Epithelial cell of prostate (primary cell): ENCODE measurements at places on chromosomes 2 and 18.

DNA sequence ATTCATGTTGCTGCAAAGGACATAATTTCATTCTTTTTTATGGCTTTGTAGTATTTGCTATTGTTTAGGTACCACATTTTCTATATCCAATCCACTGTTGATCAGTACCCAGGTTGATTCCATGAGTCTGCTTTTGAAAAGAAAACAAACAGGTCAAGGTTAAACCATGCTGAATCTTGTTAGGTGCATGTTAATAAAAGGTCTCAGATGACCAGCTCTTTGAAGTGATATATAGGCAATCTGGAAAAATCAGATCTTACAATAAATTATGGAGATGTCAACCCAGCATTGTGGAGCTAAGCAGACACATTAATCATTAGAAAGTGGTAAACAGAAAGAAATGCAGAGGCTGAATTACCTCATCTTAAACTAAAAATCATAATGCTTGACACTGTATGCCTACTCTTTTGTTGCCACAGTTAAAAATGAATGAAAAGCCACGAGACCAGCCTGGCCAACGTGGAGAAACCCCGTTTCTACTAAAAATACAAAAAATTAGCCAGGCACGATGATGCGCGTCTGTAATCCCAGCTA is 246.0 kb downstream of the CTNNA2 start:
- DNase-seq: no peak

DNA sequence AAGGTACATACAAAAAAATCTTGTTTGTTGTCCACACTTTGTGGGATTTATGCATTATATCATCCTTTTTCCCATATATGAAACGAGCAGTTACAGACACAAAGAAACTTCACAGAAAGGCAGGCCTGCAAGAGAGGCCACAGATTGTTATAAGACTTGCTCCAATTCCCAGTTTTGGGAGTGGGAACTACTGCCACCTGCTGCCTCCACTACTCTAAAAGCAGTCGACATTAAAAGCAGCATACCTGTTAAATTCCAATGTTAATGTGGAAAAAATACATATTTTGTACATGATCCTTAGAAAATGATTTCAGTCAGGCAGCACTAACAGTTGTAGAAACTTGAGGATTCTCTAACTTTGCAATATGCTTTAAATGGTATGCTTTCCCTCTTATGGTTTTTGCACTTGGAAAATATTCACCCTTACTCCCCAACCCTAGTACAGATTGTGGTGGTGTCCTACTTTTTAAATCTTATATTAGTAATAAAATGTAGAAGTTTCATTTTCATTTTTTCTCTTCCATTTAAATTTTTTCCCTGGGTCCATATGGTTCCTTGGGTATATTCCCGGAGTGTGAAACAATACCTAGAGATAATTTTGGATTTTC is 37.9 kb downstream of the SLC38A11 start:
- no peak for DNase-seq

DNA sequence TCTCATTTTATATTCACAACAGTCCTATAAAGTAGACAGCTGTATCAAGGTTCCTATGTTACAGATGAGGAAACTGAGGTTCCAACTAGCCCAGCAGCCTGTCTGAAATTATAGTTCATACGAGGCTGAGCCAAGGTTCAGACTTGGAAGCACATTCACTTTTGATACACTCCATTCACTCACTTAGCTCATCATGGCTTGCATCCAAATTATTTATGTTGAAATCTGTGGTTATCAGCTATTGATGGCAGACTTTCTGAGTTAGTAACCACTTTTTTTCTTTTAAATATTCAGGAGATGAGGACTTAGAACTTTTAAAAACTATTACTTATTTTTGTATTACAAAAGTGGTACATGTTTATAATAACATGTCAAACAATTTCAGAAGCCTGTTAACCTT is 188.2 kb downstream of the MTX2 start:
- DNase-seq: no peak

DNA sequence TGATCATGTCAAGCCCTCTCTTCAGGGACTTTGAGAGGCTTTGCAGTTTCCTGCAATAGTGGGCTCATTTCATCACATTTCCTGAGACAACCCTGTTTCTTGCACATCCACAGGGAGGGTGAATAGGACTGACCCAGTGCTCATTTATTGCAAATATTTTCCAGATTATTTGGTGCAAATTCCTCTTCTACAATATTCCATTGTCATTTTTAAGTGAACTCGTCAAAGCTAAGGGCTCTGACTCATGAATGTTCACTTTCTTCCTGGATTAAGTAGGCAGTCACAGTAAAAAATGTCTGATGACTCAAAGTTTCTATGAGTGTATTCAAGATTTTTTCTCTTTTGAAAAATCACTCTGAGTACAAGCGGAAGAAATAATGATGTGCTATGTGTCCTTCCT is 225.5 kb upstream of the GALNT5 start:
- peak; percentile 56 for DNase-seq

DNA sequence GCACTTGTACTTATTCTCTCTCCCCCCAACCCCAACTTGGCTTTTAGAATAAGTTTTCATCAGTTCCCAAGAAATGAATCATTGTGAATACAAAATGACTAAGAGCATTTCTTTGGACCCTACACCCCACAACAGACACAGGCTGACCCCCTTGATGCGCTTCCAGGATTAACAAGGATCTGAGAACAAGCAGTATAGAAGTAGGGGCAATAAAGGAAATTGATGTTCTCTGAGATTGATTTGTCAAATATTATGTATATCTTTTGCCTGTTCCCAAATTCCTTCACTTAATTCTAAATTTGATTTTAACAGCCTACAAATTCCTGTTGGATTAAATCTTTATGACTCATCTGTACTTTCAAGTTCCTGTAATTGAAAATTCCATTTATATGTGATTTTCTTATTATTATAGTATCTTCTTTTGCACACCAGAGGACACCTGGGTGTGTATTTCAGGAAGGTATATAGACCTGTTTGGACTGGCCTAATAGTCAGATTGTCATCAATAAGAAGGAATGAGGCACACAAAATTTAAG is 10.2 kb upstream of the PTPN4 start:
- DNase-seq: no peak

GRCh38 chr2:174259981-174260380 is 11.6 kb upstream of the OLA1 start:
- no peak for DNase-seq

GRCh38 chr2:12363569-12363968 is 353.2 kb upstream of the TRIB2 start:
- no peak for DNase-seq

DNA sequence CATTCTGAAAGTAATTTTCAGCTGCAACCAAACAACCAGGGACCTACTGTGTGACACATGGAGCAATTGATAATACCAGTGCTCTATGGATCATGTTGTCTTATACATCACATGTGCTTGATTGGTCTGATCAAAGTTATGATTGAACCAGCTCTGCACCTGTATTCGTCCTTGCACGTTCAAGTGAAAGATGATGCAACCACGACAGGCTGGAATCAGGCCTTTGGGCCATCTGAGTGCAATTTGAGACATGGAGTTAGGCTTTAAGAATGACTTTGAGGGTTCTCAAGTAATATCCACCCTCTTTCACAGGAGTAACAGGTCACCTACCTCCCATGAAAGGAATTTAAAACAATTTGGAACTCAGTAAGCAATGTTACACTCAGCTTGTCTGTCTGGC is 165.2 kb downstream of the SLC8A1 start:
- no peak for DNase-seq

DNA sequence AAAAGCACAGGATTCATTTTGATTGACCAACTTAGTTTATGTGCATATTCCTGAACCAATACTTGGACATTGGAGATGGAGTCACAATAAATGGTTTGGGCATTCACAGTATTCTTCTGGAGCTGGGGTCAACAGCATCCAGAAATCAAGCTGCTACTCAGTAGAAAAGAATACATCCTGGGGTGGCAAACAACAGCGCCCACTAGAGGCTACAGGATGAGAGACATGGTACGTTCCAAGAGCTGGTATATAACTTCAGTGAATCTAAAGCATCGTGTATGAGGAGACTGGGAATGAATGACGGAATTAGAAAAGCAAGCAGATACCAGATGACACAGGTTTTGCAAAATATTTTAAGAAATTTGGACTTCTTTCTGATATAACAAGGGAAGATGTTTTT is 142.9 kb upstream of the FIGN start:
- DNase-seq: no peak

- DNase-seq: no peak
Measured at GRCh38 chr2:36568516-36569246, 29.3 kb downstream of the FEZ2 start.

- no peak for DNase-seq
Measured at GRCh38 chr2:12549641-12550040, 167.1 kb upstream of the TRIB2 start.

- DNase-seq: no peak
Measured at GRCh38 chr2:25165992-25166875, 2.1 kb downstream of the POMC start.

DNA sequence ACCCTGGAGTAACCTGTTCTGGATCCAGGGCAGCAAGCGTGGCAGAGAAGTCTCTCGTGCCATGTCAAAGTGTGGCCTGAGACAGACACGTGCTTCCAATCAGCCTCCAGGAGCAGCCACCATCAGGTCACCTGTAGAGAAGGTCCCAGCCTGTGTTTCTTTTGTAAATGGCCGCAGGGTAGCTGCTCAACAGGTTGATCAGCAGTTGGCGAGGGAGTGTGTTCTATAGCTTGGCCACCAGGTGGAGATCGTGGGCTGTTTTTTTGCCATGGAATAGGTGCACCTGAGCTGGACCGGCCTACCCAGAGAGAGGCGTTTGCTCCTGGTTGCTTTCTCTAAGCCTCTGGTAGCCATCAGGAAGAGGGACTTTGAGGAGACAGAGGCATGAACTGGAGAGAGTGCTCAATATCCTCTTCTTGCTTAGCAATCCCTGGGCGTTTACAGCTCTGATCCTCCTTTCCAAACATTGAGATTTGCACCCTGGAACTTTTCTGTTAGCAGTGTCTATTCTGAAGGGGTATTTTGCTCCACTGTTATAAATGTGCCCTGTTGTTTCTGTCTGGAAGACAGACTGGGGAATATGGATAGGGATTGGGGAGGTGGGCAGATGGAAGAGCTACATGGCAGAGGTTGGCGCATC is 34.2 kb upstream of the EN1 start:
- DNase-seq: no peak
